ENCODE measurements at places on chromosomes 6 and 20.
A peak's percentile ranks its signal among the peaks of the same experiment; 100 is the strongest.

DNA sequence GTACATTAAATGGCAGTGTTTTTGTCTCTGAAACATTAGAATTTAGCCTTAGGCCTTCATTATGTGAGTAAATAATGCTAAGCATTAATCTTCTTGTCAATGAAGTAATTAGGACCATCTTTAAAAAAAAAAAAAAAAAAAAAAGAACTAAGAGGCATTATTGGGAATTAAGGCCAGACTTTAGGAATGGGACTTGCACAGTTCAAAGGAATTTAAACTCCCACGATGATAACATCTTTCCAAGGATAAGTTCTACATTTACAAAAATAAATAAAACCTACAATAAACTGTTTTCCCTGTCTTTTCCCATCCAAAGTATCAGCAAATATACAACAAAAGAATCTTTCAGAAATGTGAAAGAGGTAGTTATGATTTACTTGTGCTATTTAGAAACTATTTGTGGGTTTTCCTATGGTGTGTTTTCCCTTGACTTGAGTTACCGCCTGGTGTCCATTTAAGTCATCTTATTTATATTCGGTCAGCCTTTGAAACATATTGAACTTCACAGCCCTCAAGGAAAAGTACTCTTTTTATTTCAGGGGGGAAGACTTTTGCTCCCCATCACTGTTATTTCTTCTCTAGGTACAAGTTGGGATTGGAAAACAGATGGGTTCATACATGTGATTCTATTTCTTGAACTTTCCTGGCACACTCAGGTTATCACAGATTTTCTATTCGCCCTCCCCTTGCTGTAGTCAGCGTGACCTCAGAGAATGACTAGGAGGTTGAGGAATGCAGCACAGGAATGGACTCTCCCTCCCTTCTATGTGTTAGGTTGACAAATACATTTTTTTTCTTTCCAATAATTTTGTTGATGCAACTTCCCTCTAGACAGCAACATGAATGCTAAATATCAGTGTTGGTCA lies 13.6 kb downstream of the STMND1 start:
- DNase-seq, result peak; percentile 78

- DNase-seq, result no peak
Measured at GRCh38 chr6:51839726-51840374, 247.6 kb downstream of the PKHD1 start.

GRCh38 chr20:19813846-19814640 lies 56.0 kb downstream of the RIN2 start:
- DNase-seq, result no peak

GRCh38 chr20:14817101-14817500 lies 479.7 kb upstream of the FLRT3 start:
- DNase-seq, result no peak

GRCh38 chr6:48419992-48420391 lies 309.0 kb upstream of the PTCHD4 start:
- peak; percentile 9 for DNase-seq

GRCh38 chr6:1615853-1616420 lies 6.2 kb downstream of the FOXC1 start:
- DNase-seq, result no peak

DNA sequence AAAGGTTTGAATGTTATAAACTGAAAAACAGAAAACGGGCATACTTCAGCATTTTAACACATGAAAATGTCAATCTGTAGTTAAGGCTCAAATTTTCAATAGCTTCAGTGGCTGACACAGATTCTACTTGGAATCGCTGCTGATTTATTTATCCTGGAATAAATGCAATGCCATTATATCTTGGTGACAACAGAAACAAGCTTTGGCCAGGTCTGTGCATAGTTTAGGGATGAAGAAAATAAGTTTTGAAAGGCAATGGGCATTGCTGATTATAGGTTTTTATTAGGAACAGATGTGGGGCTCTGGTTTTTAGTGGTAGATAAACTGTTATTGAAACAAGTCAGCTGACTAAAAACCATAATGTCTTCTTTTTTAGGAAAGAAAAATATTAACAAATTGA lies 96.8 kb upstream of the SOX4 start:
- no peak for DNase-seq

GRCh38 chr20:61114493-61115175 lies 137.4 kb upstream of the CDH4 start:
- DNase-seq, result no peak

DNA sequence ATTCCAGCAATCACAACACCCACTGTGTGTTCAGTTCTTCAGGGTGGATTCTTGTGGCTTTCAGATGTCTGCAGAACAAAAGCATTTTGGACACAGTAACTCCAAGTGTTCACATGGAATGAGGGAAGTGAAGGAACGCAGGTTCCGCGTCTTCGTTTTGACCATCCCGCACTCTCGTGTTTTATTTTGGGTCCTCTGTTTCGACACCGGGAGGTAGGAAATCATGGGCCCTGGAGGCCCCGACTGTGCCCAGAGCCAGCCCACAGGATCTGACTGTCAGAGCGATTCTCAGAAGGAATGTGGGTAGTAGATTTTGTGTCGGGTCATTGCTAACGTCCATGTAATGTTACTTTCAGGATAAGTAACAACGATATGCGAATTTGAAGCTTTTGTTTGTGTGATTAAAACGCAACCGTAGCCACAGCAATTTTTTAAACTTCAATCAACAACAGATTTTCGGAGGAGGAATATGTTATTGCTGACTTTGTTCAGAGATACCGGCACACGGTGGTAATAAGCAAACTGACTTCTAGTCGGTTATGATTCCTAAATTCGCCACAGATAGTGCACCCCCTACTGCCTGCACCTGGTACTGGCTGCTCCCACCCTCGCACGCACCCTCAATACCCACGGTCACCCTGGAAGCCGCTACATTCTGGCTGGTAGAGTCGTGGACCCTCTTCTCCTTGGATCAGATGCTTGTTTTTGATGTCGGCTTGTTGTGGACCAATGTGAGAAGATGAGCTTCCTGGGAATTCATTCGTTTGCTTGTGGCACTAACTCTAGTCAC lies 10.5 kb downstream of the NPEPL1 start:
- no peak for DNase-seq

GRCh38 chr20:5974531-5974930 lies 24.1 kb downstream of the MCM8 start:
- no peak for DNase-seq

GRCh38 chr20:56953048-56953586 lies 313.3 kb downstream of the BMP7 start:
- DNase-seq, result no peak

GRCh38 chr20:58293453-58293852 lies 16.1 kb upstream of the RAB22A start:
- no peak for DNase-seq

GRCh38 chr6:131063764-131064272 lies 773 bp upstream of the EPB41L2 start:
- DNase-seq, result no peak

GRCh38 chr20:58714340-58714922 lies 21.8 kb downstream of the NPEPL1 start:
- DNase-seq, result no peak

GRCh38 chr6:67952121-67952520 lies 683.0 kb upstream of the ADGRB3 start:
- peak; percentile 35 for DNase-seq

GRCh38 chr6:30047220-30047619 lies 13.8 kb upstream of the POLR1H start:
- no peak for DNase-seq

DNA sequence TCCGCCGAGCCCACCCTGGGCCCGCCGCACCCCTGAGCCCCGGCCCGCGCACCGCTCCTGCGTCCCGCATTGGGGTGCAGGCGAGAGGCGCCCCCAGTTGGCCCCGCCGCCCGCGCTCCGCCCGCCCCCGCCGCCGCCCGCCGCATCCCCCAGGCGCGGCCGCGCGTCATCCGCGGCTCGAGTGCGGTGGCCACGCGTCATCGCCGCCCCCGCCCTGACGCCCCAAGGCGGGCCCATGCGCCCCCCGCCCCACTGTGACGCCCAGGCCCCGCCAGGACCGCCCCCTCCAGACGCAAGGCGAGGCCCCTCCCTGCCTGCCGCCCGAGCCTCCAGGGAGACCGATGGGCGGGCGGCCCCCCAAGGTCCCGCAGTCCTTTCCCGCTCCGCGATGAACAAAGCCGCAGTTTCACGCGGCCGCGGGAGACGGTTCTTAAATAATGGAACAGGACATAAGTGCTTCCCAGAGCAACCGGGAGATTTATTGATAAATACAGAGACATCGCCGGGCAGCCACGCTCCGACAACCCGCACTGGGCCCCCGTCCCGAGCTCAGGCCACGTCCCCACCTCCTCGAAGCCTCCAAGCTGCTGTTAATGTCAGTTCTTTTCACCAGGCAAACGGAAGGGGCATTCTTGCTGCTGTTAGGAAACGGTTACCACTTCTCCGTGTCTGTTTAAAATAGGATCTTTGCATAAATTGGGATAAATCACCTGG lies at the start of gene ANKRD60:
Gene ANKRD60, minus strand, starts transcription at position 170 of the 714 bp plus-strand sequence. Its CDS starts 0 bp downstream, at position 170.
- DNase-seq, result peak; percentile 68

- DNase-seq, result no peak
Measured at GRCh38 chr6:51805517-51805916, 281.9 kb downstream of the PKHD1 start.

DNA sequence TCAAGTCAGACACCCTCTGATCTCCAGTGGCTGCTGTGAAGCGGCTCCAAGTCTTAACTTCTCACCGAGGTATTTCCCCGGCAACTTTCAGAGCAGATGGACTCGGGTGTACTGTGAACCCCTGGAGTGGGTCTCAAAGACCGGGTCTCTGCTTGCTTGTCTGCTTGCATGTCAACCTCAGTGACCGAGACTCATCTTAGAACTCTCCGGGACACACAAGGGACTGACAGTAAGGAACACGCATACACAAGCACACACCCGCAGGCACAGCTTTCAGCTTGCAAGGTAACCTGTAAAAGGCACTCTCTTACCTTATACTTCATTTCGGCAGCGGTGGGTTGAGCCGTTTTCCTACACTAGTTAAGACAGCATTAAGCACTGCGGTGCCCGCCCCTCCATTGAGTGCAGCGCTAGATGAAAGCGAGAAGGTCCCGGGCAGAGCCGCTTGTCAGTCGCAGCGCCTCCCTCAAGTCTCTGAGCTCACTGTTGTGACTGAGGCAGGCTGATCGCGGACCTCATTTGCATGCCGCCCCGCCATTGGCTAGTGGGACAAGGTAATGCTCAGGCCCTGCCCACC lies at the start of gene NEDD9:
Gene NEDD9, minus strand, starts transcription at position 476 of the 577 bp plus-strand sequence. Its CDS starts 153 bp downstream, at position 323.
- peak; percentile 98 for DNase-seq

- no peak for DNase-seq
Measured at GRCh38 chr20:9233804-9234203, 164.9 kb downstream of the PLCB4 start.

DNA sequence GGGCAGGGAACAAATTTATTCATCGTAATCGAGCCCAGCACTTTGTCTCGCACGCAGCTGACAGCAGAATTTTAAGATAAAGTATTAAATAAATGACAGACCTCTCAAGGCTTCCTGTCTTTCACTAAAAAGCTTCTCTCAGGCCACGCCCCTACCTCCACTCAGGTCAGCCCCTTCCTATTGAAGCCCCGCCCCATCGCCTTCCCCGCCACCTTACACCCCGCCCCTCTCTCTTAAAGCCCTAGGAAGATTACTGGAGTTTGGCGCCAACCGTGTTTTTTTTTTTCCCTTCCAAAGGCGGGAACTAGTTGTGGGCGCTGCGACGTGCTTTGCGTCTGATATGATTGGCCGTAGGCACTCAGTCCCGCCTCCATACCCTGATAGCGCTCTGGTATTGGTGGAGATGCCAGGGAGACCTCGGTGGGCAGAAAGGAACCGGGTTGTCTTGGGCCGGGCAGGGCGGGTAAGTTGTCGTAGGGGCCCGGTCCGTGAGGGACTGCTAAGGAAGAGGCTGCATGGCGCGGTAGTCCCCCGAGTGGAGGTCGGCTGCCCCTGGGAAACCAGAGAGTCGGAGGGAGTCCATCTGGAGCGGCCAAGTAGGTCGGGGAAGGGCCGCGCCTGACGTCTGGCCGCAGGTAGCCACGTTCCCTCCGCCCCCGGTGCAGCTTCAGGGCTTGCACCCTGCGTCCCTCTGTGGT lies at the start of gene CASP8AP2:
Gene CASP8AP2, plus strand, starts transcription at position 409 of the 698 bp plus-strand sequence.
- peak; percentile 99 for DNase-seq

- DNase-seq, result no peak
Measured at GRCh38 chr6:133919362-133919761, 30.4 kb downstream of the TCF21 start.

GRCh38 chr6:40256224-40256623 lies 322.0 kb upstream of the MOCS1 start:
- DNase-seq, result no peak

DNA sequence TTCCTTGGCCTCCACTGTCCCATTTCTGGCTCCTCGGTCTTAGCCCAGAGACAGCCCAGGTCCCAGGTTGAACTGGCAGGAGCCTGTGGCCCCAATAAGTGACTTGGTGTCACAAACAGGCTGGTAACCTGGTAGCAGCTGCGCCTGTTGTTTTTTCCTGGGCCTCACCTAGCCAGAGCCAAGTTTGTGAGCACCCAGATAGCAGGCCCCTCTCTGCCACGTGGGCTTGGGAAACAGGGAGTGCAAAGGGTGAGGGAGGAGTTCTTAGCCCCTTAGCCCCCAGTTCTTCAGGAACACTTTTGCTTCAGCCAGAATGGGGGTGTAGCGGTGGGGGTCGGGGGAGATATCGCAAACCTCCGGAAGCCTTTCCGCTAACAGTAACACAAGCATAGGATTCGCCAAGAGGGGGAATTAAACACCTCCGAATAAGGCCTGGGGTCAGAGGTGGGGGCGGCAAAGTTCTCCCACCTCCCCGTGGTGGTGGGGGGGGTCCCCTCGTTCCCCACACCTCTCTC lies 760 bp downstream of the C6orf132 start:
- DNase-seq, result no peak

DNA sequence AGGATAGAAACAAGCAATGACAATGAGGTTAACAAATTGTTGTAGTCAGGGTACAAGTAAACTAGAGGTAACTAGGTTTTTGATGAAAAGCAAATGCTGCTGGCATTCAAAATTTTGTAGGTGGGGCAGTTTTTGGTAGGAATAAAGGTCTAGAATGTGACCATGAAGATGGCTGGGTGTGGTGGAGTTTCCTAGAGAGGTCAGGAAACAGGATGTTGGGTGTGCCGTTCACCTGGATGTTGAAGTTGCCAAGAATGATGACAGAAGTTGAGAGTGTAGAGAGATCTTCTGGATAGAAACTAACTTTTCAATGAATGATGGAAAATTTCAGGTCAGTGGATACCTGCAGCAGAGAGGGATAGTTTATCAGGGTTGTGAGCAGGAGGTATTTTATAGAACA lies 22.7 kb downstream of the MAPK14 start:
- no peak for DNase-seq

All from astrocyte of the spinal cord (primary cell).